ENCODE measurements at places on chromosomes 6 and 20.

- DNase-seq = no peak
Observed at GRCh38 chr6:117264369-117264691, 1.0 kb upstream of the VGLL2 start.

DNA sequence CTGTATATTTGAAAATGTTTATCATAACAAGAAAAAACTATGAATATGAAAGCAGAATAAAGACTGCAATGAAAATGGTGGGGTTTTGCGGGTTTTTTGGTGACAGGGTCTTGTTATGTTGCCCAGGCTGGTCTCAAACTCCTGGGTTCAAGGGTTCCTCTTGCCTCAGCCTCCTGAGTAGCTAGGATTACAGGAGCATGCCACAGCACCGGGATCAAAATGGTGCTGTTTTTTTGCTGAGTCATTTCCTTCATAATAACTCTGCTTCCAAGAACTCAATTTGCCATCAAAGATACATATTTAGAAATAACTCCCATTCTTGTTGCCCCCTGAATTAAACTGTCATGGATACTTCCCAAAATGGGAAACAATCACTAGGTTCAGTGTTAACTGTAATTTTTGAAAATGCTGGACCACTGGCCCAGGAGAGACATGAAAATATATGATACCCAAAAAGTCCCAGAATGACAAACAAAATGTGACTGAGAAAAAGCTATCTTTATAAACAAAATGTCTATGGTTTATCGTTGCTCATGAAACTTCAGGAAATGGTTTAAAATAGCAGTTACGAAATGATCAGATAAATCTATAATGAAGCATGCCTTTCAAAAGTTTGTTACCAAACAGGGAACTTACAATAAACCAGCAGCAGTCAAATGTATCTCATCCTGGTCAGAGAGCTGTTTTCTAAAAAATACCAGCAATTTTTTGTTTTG lies 32.2 kb downstream of the ILRUN start:
- no peak for DNase-seq

DNA sequence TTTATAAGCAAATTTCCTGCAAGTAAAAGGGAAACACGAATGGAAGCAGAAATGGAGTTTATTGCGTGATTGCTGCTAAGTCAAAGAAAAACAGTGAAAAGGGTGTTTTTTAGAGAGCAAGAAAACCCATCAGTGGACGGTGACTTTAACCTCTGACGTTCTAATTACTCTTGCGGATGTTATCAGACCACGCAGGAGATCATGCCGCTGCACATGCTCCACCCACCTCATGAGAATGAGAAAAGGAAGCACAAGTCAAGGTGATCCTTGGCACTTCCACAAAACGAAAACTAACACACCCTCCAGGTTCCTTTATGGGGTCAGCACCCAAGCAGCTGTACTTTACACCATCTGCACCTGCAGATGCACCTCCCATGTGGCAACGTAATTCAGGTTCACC lies 45.0 kb downstream of the LYRM4 start:
- no peak for DNase-seq

- no peak for DNase-seq
Observed at GRCh38 chr20:20206788-20207187, 154.5 kb downstream of the CFAP61 start.

GRCh38 chr20:54194724-54195438 lies 13.0 kb upstream of the PFDN4 start:
- no peak for DNase-seq

DNA sequence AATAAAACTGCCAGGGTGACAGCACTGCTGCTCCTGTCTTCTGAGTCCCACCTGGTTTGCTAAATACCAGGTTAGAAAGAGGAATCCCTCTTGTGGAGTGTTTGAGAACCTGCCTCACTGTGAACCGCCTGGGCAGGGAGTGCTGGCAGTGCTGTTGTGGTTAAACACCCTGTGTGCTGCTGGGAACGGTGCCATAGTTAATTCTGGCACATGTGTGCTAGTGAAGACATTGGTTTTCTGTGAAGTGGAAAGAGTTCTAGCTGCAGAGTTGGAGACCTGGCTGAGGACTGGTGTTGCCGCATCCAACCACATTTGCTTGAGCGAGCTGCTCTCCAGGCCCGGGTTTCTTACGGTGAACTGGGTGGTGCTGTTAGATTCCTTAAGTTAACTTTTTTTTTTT lies 72.7 kb downstream of the IGF2R start:
- no peak for DNase-seq

Data from esophagus squamous epithelium (tissue), 5 donors.